Stimulated activated CD4-positive, alpha-beta T cell treated with anti-CD3 and anti-CD28 coated beads, Interleukin-12 subunit alpha, Interleukin-12 subunit beta, amount 100 ng/mL, for 48 hours (primary cell): ENCODE measurements at places on chromosomes 7 and 10.

DNA sequence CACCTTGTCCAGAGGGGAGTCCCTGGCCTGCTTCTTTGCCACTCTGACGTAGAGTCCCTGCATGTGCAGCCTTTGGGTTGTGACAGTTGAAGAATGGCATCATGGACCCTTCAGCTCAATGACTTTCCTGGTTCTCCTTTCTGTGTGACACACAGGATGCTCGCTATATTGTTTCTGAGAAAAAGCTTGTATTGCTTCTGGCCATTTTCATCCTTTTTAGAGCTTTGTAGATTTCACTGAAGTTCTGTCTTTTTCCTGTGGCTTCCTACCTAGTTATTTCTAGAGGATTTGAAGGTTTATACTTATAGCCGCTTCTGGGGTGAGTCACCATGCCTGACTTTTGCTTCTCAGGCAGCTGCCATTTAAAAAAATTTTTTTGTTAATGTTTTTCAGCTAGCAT is 27.0 kb downstream of the SND1 start:
- no peak for DNase-seq

GRCh38 chr7:141698247-141699015 is 3.5 kb downstream of the DENND11 start:
- DNase-seq: no peak

DNA sequence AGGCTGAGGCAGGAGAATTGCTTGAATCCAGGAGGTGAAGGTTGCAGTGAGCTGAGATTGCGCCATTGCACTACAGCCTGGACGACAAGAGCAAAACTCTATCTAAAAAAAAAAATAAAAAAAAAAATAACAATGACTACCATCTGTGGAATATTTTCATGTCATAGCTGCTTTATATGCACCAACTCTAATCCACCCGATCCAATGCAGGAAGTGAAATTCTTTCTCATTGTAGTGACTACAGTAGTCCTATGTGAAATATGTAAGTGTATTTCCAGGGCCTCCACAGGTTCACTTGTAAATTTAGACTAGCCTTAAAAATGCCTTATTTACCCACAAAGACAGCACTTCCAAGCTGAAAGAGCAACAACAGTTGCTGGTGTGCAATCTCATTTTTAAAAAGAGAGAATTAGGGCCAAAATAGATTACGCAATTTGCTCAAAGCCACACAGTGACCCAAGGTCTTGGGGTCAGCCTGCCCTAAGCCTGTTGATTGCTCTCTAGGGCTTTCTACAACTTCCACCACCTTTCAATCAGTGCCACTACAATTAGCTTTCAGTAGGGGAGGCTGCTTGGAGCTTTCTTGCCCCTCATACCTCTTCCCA is 25.8 kb upstream of the EGFR start:
- no peak for DNase-seq

DNA sequence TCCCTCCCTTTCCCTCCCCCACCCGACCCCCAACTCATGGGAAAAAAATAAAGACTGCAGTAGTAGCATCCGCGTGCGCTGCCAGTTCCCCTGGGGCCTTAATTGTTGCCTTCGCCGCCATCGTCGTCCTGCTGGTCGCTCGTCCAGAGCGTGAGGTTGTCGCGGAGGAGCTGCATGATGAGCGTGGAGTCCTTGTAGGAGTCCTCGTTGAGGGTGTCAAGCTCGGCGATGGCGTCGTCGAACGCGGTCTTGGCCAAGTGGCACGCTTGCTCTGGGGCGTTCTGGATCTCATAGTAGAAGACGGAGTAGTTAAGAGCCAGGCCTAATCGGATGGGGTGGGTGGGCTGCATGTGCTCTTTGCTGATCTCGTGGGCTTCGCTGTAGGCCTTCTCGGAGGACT is 27.0 kb downstream of the HSPB1 start:
- DNase-seq: no peak

DNA sequence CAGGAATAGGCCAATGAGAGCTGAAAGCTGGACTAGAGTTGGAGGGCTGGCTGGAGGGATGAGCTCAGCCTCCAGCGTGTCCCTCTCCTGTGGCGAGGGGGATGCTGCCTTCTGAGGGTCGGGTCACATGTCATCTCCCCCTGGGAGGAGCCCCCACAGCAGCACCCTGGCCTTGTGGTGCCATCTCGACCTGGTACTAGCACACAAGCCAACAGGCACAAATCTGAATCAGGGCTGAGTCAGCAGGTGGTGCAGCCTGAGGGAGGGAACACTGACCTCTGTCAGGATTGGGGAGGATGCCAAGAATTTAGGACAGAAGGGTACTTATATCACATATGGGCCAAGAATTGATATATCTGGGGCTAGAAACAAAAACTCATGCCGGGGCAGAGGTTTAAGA is 280.4 kb downstream of the CELF2 start:
- no peak for DNase-seq

DNA sequence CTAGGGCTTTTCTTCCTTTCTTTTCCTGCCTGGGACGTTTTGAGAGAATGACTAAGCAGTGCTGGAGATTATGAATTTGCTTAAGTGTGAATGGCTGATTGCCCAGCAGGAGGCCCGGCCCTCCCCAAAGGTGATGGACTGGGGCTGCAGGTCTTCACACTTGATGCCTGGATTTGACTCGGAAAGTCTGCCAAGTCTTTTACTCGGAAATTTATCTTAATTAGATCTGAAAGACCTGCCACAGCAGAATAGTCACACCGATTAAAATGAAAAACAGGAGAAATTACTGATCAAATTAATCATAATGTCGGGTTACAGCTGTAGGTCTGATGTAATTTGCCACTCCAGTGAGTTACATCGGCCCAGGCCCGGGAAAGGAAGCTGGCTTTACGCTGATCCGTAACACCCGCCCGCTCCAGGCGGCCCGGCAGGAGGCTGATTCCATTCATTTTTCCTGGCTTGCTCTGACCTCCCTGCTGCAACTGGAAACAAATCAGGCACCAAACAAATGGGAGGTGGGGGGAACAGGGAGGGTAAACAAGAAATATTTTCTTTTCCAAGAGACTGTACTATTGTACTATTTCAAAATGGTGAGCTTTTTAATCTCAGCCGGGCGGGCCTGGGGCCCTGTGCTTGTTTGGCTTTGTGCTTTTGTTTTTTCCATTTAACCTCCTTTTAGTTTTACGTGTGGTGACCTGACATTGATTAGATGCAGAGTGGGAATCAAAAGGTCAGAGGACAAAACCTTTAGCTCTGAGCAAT is 212.4 kb upstream of the YAE1 start:
- no peak for DNase-seq

- no peak for DNase-seq
Measured at GRCh38 chr7:151833691-151834090, 43.2 kb downstream of the PRKAG2 start.

GRCh38 chr7:31679574-31680305 is 7.3 kb upstream of the PPP1R17 start:
- DNase-seq: no peak

DNA sequence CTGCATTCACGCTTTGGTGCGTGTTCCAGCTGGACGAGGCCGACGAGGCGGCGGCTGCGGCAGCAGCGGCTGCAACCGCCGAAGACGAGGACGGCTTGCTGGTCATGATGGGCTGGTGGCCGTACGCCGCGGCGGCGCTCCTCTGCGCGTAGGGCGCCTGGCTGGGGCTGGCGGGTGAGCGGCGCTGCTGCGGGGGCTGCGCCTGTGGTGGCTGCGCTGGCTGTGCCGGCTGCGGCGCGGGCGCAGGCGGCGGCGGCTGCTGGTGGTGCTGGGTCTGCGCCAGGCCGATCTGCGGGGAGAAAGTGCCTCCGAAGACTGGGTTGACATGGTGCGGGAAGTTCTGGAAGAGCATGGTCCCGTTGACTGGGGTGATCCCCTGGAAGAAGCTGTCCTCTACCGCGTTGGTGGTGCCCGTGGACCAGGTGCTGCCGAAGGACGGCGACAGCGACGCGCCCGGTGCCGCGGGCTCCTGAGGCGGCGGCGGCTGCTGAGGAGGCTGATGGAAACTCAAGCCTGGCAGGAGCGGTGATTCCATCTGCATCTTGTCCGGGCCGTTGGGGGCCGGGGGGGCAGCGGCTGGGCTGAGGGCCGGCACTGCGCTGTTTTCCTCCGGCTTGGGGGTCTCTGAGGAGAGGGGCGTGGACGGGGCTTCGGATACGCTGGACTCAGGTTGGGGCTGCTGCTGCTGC is 51.1 kb downstream of the CPEB3 start:
- DNase-seq: no peak

DNA sequence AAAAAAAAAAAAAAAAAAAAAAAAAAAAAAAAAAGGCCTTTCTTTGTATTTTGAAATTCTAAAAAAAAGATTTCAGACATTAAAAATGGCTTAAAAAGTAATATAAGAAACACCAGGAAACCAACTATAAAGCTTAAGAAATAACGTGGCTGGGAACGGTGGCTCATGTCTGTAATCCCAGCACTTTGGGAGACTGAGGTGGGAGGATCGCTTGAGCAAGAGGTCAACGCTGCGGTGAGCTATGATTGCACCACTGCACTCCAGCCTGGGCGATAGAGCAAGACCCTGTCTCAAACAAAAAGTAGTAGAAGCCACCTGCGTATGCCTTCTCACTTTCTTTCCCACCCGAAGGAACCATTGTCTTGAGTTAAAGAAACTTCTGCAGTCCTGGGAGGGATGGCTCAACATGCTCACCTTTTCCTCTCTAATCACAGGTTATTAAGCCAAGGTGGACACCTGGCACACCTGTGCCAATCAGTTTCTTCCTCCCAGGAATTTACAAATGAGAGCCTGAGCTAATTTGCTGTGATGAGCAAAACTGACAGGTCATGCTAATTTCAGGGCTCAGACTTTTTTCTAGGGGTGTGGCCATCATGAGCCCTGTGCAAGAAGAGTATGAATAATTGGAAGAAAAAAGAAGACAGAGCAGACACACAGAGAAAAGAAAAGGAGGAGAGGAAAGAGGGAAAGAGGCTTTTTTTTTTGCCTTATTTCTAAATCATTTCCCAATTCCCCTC is 72.0 kb upstream of the PARD3 start:
- no peak for DNase-seq

DNA sequence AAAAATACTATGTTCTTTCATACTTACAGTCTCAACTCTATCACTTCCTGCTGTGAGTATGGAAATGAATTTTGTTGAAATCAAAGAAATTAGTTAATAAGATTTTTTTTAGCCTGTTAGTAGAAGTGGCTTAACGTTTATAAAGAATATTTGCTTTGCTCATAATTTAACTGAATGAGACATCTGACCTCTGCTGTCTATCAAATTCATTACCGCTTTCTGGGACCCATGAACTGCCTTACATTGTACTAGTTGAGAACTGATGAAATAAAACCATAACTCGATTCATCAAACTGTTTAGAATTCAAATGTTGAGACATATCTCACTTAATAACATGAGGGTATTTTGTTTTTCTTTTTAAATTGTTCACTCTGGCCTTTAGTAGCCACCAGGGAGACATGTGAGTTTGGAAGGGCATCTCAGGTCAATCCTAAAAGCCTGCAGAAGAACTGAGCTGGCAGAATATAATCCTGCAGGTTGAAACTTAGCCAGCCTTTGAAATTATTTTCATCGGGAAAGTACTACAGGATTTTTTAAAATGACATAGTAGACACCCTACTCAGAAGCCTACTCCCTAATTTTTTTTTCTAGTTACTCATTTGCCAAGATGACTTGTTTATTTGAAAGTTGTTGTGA is 78.7 kb downstream of the KIAA1217 start:
- no peak for DNase-seq

- DNase-seq: no peak
Measured at GRCh38 chr10:26567351-26567721, 129.2 kb downstream of the APBB1IP start.

DNA sequence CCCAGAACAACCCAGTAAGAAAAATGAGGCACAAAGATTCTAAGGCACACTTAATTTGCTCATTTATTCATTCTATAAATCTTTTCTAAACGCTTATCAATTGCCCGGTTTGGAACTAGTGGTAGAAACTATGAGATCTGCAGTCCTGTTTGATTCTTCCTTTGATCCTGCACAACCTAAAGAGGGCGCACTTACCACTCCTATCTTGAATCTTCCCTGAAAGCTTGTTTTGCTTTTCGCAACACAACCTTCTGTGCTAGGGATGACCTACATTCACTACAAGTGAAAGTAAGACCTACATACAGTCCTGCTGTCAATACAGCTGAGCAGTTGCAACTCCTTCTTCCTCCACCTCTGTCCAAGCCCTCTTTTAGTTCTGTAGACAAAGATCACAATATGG is 12.6 kb upstream of the ARL4A start:
- no peak for DNase-seq

DNA sequence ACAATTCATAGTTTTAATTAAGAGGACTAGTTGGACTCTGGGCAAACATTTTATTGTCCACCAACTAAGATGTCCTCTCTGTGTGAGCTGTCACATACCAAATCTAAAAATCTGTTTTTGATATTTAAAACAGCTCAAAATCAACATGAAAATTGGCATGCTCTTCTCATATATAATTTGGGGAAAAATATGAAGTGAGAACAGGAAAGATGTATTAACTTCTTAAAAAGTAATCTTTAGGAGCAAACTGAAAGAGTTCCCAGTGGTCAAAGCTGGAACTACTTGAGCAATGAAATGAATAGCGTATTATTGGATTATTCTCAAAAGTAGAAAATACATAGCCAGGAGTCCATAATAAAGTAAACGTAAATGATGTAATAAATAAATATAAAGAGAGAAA is 147.2 kb downstream of the DYNC1I1 start:
- no peak for DNase-seq

DNA sequence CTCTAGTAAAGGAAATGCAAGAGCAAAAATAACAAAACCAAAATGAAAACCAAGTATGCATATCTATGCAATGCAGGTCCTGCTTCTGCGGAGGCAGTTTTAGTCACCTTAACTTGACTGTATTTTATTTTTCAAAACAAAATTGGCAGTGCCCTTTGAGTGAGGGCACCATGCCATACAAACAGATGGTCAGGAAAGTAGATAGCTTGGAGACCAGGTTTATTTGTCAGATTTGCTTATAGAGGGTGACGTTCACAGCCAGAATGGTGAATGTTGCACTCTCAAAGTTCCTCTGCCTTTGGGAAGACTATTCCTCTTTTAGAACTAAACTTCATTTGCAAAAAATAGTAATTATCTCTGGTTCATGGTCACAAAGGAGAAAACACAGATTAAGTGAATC is 801.9 kb downstream of the ANKRD7 start:
- DNase-seq: no peak

- no peak for DNase-seq
Measured at GRCh38 chr7:94655126-94655847, 646 bp downstream of the SGCE start.

DNA sequence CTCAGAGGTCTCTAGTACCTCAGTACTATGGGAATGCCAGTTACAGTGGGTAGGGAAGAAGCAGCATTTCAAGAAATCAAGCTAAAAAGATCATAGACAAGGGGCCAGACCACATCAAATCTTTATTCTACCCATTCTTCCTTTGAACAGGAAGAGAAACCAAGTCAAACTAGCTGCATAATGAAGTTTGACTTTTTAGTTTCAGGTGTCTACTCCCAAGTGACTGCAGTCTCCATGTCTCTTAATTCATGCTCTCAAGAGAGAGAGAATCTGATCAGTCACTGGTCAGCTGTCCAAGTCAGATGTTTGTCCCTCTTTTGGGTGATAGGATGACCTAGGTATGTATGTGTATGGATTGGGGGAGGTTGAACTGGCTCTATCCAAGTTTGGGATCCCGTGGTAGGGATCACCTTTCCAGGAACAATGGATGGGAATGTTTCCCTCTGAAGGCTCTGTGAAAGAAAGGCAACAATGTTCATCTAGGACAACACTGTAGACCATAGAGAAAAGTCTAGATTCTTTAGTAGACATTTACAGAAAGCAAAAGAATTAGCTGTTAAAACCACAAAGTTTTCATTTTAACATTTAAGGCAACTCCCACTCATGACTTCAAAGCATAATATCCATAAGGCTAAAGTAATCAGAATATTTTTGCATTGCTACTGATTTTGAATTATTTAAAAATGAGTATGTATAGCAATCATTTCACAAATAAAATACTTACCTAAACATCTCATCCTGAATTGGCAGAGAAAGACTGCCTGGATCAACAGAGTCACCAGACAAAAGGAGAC is 30.1 kb upstream of the PRTFDC1 start:
- DNase-seq: no peak
